ENCODE measurements at places on chromosomes 6 and 20. TPM values are rescaled to one million over a fixed set of nuclear protein-coding genes. Genes with fewer than 3 reads are reported as not detected.

The C6orf15 gene
- not detected for total RNA-seq

DNA sequence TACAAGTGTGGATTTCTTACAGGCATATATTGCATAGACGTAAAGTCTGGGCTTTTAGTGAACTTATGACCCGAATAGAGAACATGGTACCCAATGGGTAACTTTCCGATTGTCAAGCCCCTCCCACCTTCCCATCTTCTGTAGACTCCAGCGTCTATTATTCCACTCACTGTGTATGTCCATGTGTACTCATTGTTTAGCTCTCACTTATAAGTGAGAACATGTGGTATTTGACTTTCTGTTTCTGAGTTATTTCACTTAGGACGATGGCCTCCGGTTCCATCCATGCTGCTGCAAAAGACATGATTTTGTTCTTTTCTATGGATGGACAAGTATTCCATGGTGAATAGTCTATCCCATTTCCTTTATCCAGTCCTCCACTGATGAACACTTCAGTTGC lies 306.4 kb downstream of the CD83 start:
- DNase-seq, result no peak

DNA sequence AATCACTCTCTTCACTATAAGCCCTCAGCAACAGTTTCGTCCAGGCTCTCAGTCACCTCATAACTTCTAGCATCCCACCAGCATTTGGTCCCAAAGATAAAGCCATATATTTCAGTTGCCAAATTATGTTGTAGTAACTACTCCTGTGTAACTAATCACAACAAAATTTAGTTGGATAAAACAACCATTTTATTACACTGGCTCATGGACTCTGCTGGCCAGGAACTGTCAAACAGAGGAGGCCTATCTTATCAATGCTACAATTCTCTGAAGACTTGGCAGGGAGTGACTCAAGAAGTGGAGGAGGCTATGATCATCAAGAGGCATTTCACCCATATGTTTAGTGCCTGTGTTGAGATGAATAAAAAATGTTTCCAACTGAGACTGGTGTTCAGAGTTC lies 1082.3 kb upstream of the GJE1 start:
- no peak for DNase-seq

GRCh38 chr6:13072686-13073347 lies 255.5 kb downstream of the TBC1D7 start:
- DNase-seq, result no peak

- no peak for DNase-seq
Observed at GRCh38 chr6:107743311-107743710, 80.8 kb downstream of the SCML4 start.

DNA sequence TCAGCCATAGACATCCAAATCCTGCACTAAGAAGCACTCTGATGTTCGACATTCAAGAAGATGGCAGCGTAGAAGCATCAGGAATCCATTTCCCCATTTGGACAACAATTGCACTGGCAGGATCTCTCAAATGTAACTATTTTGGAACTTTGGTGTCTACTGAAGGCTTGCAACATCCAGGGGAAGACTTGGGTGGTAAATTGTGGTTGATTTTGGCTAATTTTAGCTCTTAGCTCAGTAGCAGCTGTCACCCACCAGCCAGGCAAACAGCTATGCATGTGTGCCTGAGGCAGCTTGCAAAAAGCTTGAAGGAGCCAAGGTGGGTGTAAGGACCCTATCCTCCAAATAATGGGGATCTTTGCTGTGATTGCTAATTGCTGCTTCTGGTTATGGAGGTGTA lies 35.1 kb upstream of the PPP1R3G start:
- DNase-seq, result no peak

The MLN gene
- not detected for total RNA-seq

DNA sequence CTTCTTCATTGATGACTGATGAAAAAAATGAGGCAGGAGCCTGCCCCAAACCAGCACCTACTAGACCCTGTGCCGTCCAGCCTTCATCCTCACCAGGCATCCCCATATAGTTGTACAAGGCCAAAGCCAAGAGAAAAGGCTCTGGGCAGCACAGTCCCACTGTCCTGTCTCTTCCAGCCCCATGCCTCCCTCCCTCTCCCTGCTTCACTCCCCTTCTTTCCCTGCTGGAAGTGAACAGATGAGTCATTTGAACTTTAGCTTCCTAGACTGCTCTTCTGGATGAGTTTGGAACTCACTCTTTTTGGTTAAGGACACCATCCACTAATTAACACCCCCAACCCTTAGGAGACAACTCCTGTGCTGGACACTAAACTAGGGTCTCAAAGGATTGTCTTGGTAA lies 235.2 kb downstream of the LRFN2 start:
- DNase-seq, result no peak

DNA sequence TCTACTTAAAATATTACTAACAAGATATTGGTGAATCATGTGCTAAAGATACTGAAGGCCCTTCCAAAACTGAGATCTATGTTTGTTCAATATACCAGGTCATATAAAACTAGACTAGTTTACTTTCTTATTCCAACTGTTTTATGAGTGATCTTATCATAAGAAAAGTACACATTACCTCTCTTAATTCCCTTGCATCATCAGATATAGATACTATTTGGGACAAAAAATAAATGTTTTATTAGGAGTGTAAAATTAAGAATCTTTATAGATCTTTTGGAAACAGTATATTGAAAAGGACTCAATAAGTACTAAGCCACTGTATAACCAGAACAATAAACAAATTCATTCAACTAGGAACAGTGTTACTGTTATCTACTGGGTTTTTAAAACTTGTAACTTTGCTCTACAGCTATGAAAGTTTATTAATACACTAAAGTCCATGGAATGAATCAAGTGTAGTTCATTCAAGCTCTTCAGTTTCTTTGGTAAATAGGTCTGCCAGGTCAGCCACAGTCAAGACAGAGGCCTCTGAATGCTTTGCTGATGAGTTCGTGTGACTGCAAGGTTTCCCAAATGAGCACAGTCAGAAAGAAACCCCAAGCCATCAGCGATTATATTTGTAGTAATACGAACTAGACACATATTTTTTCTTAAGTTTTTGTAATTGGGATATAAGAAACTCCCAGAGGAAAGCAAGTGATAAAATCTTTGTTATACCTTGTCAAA lies 71.8 kb upstream of the FBXO30 start:
- DNase-seq, result no peak

GRCh38 chr6:150016324-150017185 lies 8.8 kb downstream of the RAET1L start:
- no peak for DNase-seq

GRCh38 chr6:121780325-121781321 lies 345.2 kb downstream of the GJA1 start:
- DNase-seq, result no peak

- no peak for DNase-seq
Observed at GRCh38 chr6:168238159-168238909, 81.2 kb downstream of the DACT2 start.

DNA sequence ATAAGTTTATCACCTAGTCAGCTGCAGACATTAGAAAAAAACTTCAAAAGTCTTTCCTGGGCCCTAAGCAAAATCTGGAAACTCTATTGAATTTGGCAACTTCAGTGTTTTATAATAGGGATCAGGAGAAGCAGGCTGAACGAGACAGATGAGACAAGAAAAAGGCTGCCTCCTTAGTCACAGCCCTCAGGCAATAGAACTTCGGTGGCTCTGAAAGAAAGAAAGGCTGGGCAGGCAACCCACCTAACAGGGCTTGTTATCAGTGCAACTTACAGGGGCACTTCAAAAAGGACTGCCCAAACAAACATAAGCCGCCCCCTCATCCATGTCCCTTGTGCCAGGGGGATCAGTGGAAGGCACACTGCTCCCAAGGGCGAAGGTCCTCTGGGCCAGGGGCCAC lies 657.9 kb upstream of the HS3ST5 start:
- no peak for DNase-seq

- no peak for DNase-seq
Observed at GRCh38 chr6:16272201-16272600, 33.8 kb downstream of the GMPR start.

DNA sequence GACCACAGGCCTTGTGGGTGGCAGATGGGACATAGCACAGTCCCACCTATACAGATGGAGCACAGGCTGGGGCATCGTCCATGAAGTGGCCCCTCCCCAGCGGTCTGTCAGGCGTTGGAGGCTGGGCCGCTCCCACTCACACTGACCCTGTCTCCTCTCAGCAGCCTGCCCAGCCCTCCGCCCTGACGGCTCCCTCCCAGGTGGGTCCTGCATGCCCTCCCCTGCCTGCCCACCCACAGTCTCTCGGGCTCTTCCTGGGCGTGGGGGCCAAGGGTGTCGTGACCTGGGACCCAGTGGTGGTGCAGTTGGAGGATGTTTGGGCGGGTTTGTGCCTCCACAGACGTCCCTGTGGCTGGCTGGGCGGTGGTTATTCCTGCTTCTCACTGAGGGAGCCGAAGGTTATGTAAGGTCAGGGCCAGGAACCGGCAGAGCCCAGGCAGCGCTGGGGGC lies 22.3 kb downstream of the COL20A1 start:
- DNase-seq, result no peak

- peak; percentile 4 for DNase-seq
Observed at GRCh38 chr6:122400462-122401089, 1.1 kb downstream of the HSF2 start.

The PKIG gene
- 54.6 TPM for total RNA-seq

DNA sequence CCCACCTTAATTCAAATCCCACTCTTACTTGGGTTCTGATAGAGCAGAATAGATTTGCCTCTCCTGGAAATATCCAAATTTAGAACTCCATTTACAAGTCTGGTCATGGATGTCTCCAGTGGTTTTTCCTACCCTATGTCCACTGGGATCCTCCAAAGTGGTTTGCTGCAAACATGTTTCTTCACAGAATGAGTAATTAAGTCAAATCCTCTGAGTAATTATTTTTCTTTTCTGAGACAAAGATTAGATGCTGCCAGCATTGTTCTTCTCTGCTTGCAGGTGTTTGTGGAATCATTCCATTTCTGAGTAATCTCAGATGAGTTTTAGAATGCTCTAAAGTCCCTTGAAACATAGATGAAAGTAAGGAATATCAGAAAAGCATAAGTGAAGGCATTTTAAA lies 21.9 kb downstream of the DTD1 start:
- no peak for DNase-seq

- DNase-seq, result no peak
Observed at GRCh38 chr20:46934746-46935287, 40.2 kb downstream of the EYA2 start.

DNA sequence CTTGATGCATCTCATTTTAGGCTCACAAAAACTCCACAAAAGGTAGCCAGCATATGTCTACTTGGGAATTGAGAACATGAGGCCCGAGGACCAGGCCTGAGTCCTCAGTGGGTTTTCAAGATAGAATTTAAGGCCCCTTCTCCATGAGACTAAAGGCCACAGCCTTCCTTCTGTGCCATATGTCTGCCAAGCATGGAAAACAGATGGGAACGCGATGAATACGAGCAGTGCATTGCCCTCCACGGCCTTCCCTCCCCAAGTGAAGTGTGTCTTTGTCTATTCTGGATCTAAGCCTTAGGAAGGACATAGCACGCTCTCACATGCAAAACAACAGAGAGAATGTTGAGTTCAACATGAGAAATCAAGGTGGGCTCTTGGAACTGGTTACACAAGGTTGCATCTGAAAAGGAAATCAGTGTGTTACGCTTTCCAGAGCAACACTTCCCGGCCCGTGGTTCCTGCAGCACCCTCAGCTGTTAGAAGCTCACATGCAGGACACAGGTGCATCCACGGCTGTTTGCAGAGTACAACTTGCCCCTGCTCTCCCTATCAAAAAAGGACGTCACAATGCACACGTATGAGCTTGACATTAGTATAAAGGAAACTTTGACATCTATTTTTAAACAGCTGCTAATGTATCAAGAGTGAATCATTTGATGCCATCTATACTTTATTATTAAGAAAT lies 229.9 kb downstream of the NRN1 start:
- no peak for DNase-seq

The GTSF1L gene
- not detected for total RNA-seq

The MCHR2 gene
- not detected for total RNA-seq

DNA sequence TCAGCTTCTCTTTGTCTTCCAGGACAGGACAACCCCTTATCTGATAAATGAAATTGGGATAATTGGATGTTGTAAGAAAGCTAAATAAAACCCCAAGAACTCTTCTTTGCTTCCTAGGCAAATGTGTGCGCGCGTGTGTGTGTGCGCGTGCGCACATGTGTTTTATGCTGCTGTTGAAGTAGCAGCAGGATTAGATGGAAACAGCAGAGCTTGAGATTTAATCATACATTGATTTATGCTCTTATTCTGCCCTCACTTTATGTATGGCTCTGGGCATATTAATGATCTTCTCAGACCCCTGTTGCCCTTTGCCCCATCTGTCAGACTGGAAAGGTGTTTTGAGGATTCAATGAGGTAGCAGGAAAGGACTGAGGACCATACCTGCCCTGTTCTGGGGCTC lies 324.0 kb upstream of the MAP3K7 start:
- no peak for DNase-seq

DNA sequence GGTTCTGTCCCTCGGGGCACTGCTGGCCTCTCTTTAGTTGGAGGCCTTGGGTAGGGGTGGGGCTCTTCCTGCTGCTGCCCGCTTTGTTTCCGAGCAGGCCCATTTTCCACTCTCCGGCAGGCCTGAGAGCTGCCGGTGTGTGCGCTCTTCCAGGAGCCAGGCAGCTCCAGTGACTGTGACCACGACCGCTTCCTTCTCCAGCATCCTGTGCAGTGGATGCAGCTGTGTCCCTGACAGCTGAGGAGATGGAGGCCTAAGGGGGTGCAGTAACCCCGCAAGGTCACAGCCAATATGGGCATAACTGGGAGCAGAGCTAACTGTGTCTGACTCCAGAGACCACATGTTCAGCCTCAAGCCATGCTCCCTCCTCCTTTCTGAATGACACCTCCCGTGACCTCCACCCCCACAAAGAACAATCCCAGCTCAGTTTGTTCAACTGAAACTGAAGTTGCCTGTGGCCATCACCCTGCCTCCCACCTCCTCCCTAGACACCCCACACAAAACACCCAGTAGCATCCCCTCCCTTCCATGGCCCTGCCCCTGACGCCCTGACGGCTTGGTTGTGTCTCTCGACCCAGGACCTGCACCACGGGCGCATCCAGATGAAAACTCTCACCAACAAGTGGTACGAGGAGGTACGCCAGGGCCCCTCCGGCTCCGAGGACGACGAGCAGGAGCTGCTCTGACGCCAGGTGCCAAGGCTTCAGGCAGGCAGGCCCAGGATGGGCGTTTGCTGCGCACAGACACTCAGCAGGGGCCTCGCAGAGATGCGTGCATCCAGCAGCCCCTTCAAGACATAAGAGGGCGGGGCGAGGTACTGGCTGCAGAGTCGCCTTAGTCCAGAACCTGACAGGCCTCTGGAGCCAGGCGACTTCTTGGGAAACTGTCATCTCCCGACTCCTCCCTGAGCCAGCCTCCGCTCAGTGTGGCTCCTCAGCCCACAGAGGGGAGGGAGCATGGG lies 27.8 kb downstream of the SPATA2 start:
- no peak for DNase-seq

The PHACTR1 gene
- not detected for total RNA-seq

The CYP24A1 gene
- total RNA-seq, result not detected

GRCh38 chr20:20461551-20461950 lies 93.6 kb downstream of the INSM1 start:
- DNase-seq, result no peak

- DNase-seq, result peak; percentile 63
Observed at GRCh38 chr20:43537921-43538877, 20.6 kb upstream of the SGK2 start.

- no peak for DNase-seq
Observed at GRCh38 chr6:39357998-39358686, 35.6 kb upstream of the KCNK16 start.

- DNase-seq, result no peak
Observed at GRCh38 chr6:47647188-47647587, 51.2 kb upstream of the ADGRF4 start.

- DNase-seq, result no peak
Observed at GRCh38 chr6:45428727-45429126, 51.0 kb upstream of the SUPT3H start.
